ENCODE measurements at places on chromosomes 3 and 15. TPM values are rescaled to one million over a fixed set of nuclear protein-coding genes. Genes with fewer than 3 reads are reported as not detected.

- H3K27ac ChIP-seq = no peak overlapping the region
- H3K4me3 ChIP-seq = no peak overlapping the region
- DNase-seq = no peak
- H3K36me3 ChIP-seq = no peaks in the 10 kb centered on the region
These were observed 288.6 kb upstream of the CBLB start for GRCh38 chr3:106157411-106157810.

DNA sequence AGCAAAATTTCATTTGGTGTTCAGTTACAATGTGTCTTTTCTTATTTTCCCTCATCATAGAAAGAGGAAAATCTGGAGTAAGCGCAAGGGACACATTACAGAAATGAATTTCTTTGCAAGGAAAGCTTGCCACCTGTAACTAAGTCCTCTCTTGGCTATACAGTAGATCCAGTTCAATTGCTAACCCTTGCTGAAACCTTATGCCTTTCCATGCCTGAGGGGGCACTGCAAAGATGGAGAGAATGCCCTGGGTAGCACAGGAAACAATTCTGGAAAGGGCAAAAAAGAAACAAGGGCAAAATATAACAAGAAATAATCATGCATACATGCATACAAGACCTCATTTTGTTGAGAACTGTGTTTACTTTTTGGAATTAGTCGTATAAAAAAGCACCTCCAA, 4.3 kb downstream of the CADM2 start:
- no peaks in the 10 kb centered on the region for H3K27me3 ChIP-seq
- DNase-seq = no peak
- H3K4me3 ChIP-seq = no peak overlapping the region
- no peaks in the 10 kb centered on the region for H3K36me3 ChIP-seq
- H3K4me1 ChIP-seq = peaks cover 10% of the 10 kb centered on the region

- H3K27me3 ChIP-seq = no peaks in the 10 kb centered on the region
- H3K27ac ChIP-seq = peak overlapping the region; percentile 49
- no peak overlapping the region for H3K4me3 ChIP-seq
- peaks cover 8% of the 10 kb centered on the region for H3K4me1 ChIP-seq
These were observed 35.8 kb downstream of the ARMC8 start for GRCh38 chr3:138222942-138223287.

GRCh38 chr15:53251996-53252395, 461.9 kb upstream of the ONECUT1 start:
- DNase-seq = no peak
- H3K4me3 ChIP-seq = no peak overlapping the region
- no peaks in the 10 kb centered on the region for H3K36me3 ChIP-seq
- H3K4me1 ChIP-seq = no peaks in the 10 kb centered on the region
- no peak overlapping the region for H3K27ac ChIP-seq
- no peaks in the 10 kb centered on the region for H3K27me3 ChIP-seq

DNA sequence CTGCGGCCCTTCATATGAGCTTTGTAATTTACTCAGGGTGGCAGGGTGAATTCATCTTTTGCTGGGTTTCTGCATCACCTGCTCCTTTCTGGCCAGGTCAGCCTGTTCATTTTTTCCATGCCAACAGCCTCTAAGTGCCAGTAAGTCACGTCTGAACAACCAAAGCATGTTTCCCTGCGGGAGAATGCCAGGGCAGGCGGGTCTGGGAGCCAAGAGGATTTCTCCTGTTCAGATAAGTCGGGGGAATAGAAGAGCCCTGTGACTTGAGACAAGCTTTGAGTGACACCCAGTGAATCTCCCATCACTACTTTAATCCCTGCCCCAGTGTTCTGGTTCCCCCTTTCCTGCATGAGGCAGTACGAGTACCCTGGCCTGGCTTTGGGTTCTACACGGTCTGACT, 153.1 kb downstream of the PGPEP1L start:
- H3K27me3 ChIP-seq = no peaks in the 10 kb centered on the region
- H3K4me3 ChIP-seq = no peak overlapping the region
- peaks cover 59% of the 10 kb centered on the region for H3K4me1 ChIP-seq
- no peak for DNase-seq

DNA sequence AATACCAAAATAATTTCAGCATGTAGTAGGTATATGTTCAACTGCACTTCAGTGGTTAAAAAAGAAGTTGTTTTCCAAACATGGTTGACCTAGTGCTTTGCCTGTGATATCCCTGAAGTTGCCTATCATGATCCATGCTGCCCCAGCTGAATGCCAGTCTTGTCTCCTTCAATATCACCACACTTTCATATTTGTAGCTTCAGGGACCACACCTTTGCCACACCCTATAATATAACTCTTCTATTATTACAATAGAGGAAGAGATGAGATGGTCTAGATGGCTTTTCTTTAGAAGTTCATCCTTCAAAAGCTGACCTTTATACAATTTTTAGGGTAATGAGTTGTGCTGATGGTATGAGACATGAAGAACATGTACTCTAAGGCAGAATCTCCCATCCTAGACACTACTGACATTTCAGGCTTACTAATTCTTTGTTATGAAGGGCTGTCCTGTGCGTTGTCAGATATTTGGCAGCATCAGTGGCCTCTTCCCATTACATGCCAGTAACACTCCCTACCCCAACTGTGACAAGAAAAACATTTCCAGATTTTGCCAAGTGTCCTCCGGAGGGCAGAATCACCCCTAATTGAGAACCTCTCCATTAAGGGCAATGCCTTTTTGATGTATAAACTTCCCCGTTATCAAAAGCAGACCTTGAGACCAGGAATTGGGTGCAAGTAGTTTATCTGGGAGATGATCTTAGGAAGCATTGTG, 76.2 kb upstream of the PLCL2 start:
- H3K27ac ChIP-seq = no peak overlapping the region
- no peaks in the 10 kb centered on the region for H3K36me3 ChIP-seq
- H3K4me3 ChIP-seq = no peak overlapping the region

DNA sequence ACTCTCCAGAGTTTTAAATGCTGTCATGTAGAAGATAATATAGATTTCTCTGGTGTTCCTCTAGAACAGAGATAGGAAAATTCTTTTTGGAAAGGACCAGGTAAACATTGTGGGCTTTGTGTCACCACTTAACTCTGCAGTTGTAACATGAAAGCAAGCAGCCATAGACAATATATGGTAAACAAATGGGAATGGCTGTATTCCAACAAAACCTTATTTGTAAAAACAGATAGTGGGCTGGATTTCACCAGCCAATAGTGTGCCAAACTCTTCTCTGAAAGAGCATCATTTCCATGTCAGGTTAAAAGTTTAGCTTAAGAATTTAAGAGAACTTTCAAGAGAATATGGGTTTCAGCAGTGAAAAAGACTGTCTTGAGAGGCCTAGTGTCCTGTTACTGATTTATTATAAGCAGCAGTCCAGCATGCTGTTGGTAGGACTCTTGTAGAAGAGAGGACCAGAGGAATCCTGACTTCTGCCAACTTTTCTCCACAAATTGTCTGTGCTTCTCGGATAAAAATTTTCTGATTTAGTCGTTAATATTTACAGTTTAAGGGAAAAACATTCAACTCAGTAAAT, 107.7 kb downstream of the TCF12 start:
- H3K4me1 ChIP-seq = peaks cover 4% of the 10 kb centered on the region
- DNase-seq = no peak
- H3K27ac ChIP-seq = no peak overlapping the region
- no peak overlapping the region for H3K4me3 ChIP-seq
- H3K27me3 ChIP-seq = no peaks in the 10 kb centered on the region
- no peaks in the 10 kb centered on the region for H3K36me3 ChIP-seq

SAMMSON gene
- not detected for total RNA-seq

Measured in upper lobe of left lung (tissue), 6 donors.